ENCODE measurements at places on chromosomes 11 and 22. TPM values are rescaled to one million over a fixed set of nuclear protein-coding genes. Genes with fewer than 3 reads are reported as not detected.

The IFITM10 gene
- 3.3 TPM for total RNA-seq

The HEPN1 gene
- not detected for total RNA-seq

The GPR83 gene
- total RNA-seq: 0.07 TPM

The IL17RA gene
- 18.0 TPM for total RNA-seq

The TSPAN32 gene
- total RNA-seq: not detected

DNA sequence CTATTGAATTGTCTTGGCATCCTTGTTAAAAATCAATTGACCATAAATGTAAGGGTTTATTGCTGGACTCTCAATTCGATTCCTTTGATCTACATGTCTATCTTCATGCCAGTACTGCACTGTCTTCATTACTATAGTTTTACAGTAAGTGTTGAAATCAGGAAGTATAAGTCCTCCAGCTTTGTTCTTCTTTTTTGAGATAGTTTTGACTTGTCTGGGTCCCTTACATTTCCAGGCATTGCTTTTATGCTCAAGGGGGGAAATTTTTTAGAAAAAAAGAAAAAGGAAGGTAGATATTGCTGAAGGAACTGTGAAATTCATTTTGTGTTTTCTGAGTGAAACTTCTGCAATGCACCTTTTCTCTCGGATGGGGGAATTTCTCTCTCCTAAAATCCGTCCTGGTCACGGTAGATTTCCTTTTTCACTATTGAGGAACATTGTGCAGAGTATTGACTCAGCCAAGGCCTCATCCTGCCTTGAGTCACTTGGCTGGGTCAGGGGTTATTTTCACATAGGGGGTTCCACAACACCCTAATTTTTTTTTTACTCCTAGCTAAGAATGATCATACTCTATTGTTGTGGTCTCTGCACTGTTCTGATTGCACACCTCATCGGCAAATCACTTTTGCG lies 2.8 kb upstream of the ACER3 start:
- peaks cover 16% of the 10 kb centered on the region for H3K36me3 ChIP-seq
- H3K27me3 ChIP-seq: no peaks in the 10 kb centered on the region
- H3K27ac ChIP-seq: no peak overlapping the region
- no peak for DNase-seq

DNA sequence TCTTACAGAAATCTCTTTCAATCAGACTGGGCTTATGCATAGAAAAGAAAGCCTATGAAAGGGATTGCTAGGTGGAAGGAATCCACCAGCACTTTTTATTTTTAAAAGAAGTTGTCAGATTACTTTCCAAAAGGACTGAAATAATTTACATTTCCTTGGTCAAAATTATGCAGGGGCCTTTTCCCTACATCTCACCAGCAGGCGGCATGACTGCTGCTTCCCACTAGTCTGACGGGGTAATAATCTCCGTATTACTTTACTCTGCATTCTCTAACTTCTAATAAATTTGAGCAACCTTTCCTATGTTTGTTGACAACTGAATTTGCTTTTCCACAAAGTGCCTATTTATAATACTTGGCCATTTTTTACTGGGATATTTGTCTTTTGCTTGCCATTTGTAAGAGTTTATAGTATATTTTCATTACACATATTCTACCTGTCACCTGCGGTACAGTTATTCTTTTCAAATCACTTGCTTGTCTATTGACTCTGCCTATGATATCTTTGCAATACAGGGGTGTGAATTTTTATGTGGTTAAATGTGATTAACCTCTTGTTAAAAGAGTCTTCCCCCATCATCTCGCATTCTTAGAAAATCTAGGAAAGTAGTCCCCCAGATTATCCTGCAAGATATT lies 51.9 kb upstream of the USP47 start:
- no peak overlapping the region for H3K27ac ChIP-seq
- peaks cover 5% of the 10 kb centered on the region for H3K27me3 ChIP-seq
- no peaks in the 10 kb centered on the region for H3K36me3 ChIP-seq
- peak; percentile 38 for DNase-seq
- no peak overlapping the region for H3K4me3 ChIP-seq

DNA sequence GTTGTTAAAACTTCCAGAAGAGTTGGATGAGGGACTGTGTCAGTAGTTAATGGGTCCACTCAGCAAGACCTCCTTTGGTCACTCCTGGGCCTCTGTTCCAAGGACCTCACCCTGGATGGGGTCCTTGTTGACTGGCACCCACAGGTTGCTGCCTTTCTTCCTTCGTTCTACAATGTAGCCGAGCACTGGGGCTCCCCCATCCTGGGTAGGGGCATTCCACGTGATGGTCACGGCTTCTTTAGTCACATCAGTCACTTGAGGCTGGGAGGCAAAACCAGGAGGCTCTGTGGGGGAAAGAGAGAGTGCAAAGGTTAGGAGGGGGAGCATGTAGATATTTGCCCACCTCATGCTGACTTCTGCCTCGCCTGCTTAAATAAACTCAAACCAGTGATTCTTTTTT lies 12.0 kb downstream of the TMEM86A start:
- peaks cover 5% of the 10 kb centered on the region for H3K36me3 ChIP-seq
- no peak for DNase-seq
- no peak overlapping the region for H3K4me3 ChIP-seq
- no peaks in the 10 kb centered on the region for H3K4me1 ChIP-seq
- peaks cover 94% of the 10 kb centered on the region for H3K27me3 ChIP-seq
- H3K27ac ChIP-seq: no peak overlapping the region

- peak; percentile 94 for DNase-seq
- H3K27ac ChIP-seq: peak overlapping the region; percentile 85
- H3K4me1 ChIP-seq: peaks cover 60% of the 10 kb centered on the region
- peaks cover 82% of the 10 kb centered on the region for H3K36me3 ChIP-seq
- no peaks in the 10 kb centered on the region for H3K27me3 ChIP-seq
Observed at GRCh38 chr22:37752189-37753087, 55.3 kb upstream of the GCAT start.

- no peak overlapping the region for H3K4me3 ChIP-seq
- DNase-seq: no peak
- H3K27me3 ChIP-seq: peaks cover 27% of the 10 kb centered on the region
- H3K4me1 ChIP-seq: peaks cover 8% of the 10 kb centered on the region
- no peaks in the 10 kb centered on the region for H3K36me3 ChIP-seq
Observed at GRCh38 chr22:28111501-28112189, 192.6 kb upstream of the PITPNB start.

DNA sequence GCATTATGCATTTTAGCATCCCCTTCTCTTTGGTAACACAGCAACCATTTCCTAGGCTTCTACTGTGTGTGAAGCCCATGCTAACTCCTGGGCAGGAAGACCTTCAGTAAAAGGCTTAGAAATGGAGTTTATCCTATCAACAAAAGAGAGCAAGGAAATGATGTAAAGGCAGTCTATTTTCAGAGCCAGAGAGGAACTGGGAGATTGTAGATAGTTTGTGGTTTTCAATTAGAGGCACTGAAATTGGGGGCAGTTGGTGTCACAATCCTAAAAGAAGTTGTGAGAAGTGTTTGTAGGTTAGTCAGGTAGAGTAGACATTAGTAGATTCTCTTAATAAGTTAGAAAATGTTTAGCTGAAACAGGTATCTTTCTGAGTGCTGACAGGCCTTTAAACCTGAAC lies 7.1 kb downstream of the ACAD8 start:
- no peaks in the 10 kb centered on the region for H3K4me1 ChIP-seq
- no peak overlapping the region for H3K4me3 ChIP-seq

DNA sequence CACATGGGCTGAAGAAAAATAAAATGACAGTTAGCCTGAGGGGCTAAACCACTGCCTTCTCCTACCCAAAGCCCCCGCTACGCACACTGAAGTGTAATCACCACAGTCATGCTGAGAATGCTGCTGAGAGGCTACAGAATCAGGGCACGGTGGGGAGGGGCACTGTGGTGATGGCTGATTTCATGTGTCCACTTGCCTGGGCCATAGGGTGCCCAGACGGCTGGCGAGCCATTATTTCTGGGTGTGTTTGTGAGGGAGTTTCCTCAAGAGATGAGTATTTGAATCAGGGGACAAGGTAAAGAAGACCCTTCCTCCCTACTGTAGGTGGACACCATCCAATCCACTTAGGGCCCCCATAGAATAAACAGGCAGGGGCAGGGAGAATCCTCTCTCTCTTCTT lies 1313.2 kb downstream of the TBC1D22A start:
- no peaks in the 10 kb centered on the region for H3K27me3 ChIP-seq
- DNase-seq: no peak
- H3K36me3 ChIP-seq: no peaks in the 10 kb centered on the region
- H3K4me1 ChIP-seq: no peaks in the 10 kb centered on the region
- H3K27ac ChIP-seq: no peak overlapping the region
- no peak overlapping the region for H3K4me3 ChIP-seq

- no peaks in the 10 kb centered on the region for H3K4me1 ChIP-seq
- H3K4me3 ChIP-seq: no peak overlapping the region
- no peaks in the 10 kb centered on the region for H3K36me3 ChIP-seq
- peaks cover 24% of the 10 kb centered on the region for H3K27me3 ChIP-seq
- DNase-seq: no peak
- H3K27ac ChIP-seq: no peak overlapping the region
Observed at GRCh38 chr11:124442442-124442841, 3.1 kb downstream of the OR8B8 start.

Data from Calu3 (cell line).